Activated T-cell treated with anti-CD3 and anti-CD28 coated beads, Interleukin-2, amount 50 U/mL, for 48 hours (primary cell): ENCODE measurements at places on chromosomes 3 and 15.

DNA sequence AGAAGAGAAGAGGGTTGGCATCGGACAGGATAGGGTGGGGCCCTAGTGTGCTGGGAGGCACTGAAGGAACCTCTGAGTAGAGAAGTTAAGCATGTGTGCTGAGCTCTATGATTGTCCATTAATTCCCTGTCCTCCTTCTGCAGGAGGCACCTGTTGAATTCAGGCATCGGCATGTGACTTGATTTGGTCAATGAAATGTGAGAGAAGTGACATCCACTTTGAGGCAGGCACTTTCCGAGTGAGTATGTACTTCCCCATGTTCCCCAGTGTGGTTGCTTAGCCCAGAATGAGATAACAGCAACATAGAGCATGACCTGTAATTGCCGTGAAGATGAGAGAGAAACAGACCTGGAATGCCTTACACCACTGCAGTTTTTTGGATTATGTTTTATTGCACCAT is 224.8 kb downstream of the RPLP1 start:
- DNase-seq = no peak

- no peak for DNase-seq
These were observed 20.0 kb upstream of the KLF13 start for GRCh38 chr15:31306426-31307269.

DNA sequence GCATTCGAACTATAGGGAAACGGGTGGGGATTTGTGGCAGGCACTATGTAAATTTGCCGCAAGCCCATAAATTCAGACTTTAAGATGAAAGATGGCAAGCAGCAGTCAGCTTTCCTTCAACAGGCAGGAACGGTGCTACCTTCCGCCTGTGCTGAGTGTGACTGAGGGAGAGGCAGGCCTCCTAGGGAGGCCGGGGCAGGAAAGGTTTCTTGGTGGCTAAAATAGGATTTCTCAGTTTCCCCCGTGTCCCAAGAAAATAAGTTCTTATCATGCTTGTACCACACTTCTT is 12.5 kb downstream of the FLNB start:
- no peak for DNase-seq

- DNase-seq = no peak
These were observed 1.7 kb downstream of the P2RY14 start for GRCh38 chr3:151276687-151277042.

- no peak for DNase-seq
These were observed 96.9 kb downstream of the RFX7 start for GRCh38 chr15:56146756-56147155.

DNA sequence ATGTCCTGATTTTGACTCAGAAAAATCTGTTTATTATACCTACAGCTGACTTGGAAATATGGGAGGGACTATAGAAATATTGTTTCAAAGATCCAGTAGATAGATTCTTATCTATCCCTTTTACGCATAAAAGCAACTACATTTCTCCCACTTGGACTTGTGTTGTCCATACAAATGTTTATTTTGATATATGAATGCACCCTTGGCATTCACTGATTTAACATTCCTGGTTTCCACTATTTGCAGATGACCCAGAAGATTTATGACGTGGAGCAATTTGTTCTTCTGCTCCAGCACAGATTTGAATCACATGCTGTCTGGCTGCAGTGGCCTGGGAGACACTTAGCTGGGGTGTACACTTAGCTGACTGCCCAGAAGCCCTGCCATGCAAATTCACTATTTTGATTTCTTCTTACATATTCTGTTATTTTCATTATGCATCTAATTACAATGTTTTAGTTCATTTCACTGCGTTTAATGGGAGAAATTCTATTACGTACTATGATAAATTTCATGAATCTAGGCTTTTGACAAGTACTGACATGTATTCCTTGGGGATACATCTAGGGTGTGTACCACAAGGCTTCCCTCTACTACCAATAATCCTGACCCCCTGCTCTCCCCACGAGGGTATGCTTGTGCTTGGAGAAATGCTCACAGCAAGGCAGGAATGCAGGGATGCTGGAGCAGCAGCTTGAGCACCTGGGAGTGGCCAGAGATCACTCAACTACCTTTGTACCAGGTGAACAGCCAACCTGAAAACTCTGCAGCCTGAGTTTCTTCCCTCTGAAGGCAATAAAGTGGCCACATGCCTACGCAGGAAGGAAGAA is 223.6 kb upstream of the TBL1XR1 start:
- DNase-seq = no peak

GRCh38 chr3:147411238-147411814 is 2.2 kb downstream of the ZIC1 start:
- no peak for DNase-seq

GRCh38 chr3:64291956-64292355 is 66.7 kb upstream of the PRICKLE2 start:
- DNase-seq = no peak

- no peak for DNase-seq
These were observed 495.2 kb upstream of the TBL1XR1 start for GRCh38 chr3:177692304-177692975.

- DNase-seq = no peak
These were observed 1.0 kb downstream of the LPP start for GRCh38 chr3:188154809-188155574.

- no peak for DNase-seq
These were observed 595.8 kb upstream of the BCHE start for GRCh38 chr3:166433060-166433459.
